CD4-positive, alpha-beta T cell treated with Interleukin-6 at 100 ng/mL for 8 hours (primary cell): ENCODE measurements at places on chromosomes 16 and 17.

DNA sequence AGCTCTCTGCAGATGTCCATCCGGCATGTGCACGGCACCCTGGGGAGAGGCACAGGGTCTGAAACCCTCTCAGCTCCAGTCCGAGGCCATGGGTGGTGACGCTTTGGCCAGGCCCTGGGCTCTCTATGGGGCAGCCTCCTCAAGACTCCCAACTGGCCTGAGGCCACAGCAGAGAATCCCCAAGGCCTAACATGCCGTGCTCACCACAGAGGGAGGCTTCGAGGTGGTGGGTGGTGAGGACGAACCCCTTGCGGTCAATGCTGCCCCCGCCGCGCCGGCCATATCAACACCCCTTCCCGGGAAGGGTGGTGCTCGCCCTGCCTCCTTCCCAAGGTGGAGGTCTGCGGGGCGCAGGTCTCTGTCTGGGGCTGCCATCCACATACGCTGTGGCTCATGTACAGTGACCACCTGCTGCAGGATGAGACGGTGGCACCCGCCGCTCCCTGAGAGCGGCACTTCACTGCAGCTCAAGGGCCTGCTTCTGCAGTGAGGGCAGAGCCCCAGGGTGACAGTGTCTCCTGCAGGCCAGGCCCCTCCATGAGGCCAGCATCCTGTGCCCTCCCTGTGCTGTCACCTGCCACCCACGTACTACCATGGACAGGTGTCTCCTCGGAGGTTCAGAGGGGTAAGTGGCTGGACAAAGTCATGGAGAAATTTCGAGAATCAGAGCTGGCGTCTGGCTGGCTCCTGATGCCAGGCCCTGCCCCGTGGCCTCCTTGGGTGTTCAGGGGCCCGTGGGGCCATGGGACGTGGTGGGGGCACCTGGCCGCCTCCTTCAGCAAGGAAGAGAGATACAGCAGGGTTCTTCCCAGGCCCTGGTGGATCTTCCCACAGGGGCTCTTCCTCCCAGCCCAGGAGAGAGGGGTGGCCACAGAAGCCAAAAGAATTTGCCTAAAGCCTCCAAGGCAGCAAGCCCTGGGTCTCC is 54.6 kb upstream of the ACSF3 start:
- DNase-seq = no peak

- no peak for DNase-seq
These were observed 3.9 kb downstream of the RAPGEFL1 start for GRCh38 chr17:40181205-40181604.

- no peak for DNase-seq
These were observed 7.4 kb upstream of the COX10 start for GRCh38 chr17:14061666-14062560.

DNA sequence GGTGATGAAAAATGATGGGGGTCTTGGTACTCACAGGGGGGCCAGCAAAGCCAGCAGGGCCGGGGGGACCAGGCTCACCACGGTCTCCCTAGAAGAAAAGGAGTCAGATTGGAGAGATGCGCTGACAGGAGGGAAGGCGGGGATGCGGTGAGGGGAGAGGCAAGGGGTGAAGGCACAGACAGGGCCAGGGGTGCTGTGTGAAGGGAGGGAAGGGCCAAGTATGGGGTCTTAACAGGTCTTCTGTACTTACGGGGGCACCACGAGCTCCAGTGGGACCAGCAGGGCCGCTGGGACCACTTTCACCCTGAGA is 11.2 kb downstream of the COL1A1 start:
- no peak for DNase-seq

- no peak for DNase-seq
These were observed 17.8 kb upstream of the MPHOSPH6 start for GRCh38 chr16:82187829-82188228.

GRCh38 chr17:59287891-59288290 is 43.6 kb upstream of the YPEL2 start:
- no peak for DNase-seq

GRCh38 chr17:4008441-4009185 is 44.4 kb upstream of the ATP2A3 start:
- no peak for DNase-seq

DNA sequence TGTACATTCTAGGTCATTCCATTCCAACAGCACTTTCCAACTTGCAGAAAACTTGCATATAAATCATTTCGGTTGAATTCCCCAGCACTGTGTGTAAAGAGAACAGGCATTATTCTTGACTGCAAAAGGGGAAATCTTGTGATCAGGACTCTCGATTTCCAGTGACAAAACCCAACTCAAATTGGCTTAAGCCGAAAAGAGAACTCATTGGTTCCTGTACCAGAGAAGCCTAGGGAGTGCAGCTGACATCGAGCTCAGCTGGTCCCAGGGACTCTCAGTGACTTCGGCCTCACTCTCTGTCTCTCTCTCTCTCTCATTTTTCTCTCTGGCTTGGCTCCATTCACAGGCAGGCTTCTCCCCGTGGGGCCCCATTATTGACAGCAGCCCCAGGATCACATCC is 30.7 kb downstream of the CD300LF start:
- no peak for DNase-seq

- peak; percentile 82 for DNase-seq
These were observed at the start of gene FBXO31 for GRCh38 chr16:87383505-87384161. TSS of gene FBXO31 (minus strand) at chr16:87383776. CDS start at chr16:87383744, 32 bp downstream.

DNA sequence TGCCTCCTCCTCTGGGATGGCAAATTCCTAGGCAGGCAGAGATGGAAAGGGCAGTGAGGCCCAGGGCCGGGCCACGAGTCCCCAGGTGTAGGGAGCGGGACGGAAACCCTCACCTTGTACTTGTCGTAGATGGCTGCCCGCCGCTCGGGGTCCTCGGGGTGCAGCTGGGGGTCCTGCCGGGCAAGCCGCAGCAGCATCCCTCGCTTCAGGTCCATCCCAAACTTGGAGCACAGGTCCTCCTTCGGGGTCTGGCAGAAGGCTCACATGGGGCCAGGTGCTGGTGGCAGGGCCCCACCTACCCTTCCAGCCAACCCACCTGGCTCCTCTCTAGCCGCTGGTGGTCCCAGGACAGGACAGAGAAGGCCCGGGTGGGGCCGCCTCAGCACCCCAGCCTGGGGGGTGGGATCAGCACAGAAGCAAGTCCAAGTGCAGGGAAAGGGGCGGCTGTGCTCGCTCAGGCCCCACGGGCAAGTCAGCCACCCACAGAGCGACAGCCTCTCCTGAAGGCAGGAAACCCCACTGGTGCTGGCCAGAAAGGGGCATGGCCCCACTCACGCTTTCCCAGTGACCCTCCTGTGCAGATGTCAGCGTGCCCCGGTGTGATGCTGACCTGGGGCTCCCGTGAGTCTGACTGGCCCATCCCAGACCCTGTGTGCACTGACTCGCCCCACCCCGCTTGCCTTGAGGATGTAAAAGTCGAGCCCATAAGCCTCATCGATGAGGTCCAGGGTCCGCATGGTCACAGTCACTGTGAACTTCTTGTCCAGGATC is 1.8 kb downstream of the MRPL28 start:
- DNase-seq = no peak

GRCh38 chr17:40417258-40417608 is 463 bp downstream of the TOP2A start:
- no peak for DNase-seq

- DNase-seq = no peak
These were observed 15.9 kb upstream of the TNS4 start for GRCh38 chr17:40517286-40517662.

- DNase-seq = no peak
These were observed 12.9 kb upstream of the TACO1 start for GRCh38 chr17:63587770-63588169.

- no peak for DNase-seq
These were observed 312.3 kb upstream of the KCNJ16 start for GRCh38 chr17:69762766-69763165.

- DNase-seq = no peak
These were observed 17.1 kb downstream of the USP36 start for GRCh38 chr17:78823282-78824046.

GRCh38 chr16:74607962-74608356 is 1.0 kb upstream of the GLG1 start:
- DNase-seq = no peak

GRCh38 chr16:19744670-19745069 is 26.6 kb downstream of the IQCK start:
- no peak for DNase-seq

DNA sequence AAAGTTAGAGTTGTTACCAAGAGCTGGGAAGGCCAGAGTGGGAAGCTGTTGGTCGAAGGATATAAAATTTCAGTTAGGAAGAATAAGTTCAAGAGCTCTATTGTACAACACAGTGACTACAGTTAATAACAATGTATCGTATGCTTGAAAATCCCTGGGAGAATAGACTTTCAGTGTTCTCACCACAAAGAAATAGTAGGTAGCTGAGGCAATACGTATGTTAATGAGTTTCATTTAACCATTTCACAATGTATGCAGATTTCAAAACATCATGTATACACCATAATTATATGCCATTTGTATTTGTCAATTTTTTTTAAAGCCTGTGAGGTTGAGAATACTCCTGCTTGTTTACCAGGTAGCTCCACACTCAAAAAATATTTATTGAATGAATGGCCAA is 41.5 kb upstream of the MYOCD start:
- no peak for DNase-seq

DNA sequence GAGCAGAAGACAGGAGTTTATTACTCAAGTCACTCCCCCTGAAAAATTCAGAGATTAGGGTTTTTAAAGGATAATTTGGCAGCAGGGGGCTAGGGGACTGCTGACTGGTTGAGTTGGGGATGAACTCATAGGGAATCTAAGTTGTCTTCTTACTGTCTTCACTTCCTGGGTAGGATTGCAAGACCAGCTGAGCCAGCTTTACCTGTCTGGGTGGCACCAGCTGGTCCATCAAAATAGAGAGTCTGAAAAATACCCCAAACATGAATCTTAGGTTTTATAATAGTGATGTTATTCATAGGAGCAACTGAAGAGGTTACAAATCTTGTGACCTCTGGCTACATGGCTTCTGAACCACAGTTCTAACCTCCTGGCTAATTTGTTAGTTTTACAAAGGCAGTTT is 157.9 kb downstream of the PPM1E start:
- DNase-seq = no peak

GRCh38 chr16:76650582-76650981 is 373.4 kb downstream of the CNTNAP4 start:
- no peak for DNase-seq

DNA sequence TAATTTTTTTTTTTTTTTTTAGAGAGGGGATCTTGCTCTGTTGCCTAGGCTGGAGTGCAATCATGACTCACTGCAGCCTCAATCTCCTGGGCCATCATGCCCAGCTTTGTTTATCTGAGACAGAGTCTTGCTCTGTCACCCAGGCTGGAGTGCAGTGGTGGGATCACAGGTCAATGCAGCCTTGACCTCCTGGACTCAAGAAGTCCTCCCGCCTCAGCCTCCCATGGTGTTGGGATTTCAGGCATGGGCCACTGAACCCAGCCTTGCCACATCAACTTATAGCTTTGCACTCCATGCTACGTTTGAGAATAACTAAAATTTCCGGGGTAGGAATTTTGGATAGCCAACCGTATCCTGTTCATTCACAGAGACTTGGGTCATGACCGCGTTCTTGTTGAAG is 30.6 kb downstream of the RNF213 start:
- no peak for DNase-seq

- DNase-seq = no peak
These were observed 7.6 kb upstream of the PPP1R1B start for GRCh38 chr17:39618956-39619785.

DNA sequence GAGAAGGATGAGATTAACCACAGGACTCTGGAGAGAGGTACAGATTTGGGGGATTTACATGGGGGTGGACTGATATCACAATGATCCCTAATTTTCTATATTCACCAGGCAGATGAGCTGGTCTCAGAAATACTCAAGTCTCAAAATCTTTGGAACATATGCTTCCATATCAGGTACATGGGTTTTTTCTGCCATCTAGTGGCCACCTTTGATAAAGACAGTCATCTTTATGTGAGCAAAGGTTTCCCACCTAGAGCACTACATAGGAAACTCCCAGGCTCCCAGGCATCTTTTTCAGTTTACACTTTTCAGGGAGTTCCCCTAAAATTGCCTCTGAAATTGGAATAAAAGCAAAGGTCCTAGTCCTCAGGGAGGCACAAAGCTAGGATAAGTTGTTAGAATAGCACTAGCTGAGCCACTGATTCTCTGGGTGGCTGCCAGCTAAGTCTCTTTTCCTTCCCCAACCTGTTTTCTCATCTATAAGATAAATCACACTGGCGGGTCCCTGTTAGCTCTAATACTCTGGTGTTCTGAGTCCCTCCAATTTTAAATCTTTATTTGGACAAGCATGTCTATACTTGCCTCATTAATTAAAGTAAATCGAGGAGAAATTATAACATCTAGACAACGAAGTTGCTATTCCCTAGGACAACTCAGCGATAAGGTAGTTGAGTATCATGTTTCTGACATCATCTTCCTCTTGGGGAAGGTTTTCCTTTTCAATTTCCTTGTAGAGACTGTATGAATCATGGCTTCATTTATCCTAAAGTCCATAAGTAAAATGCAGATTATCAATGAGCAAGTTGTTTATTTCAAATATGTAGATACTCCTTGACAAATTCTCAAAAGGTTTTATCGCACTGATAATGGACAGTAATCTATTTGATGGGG is 19.0 kb upstream of the MON1B start:
- peak; percentile 38 for DNase-seq

GRCh38 chr16:85127379-85127723 is 15.1 kb upstream of the CIBAR2 start:
- no peak for DNase-seq

- no peak for DNase-seq
These were observed 159.1 kb downstream of the UTP18 start for GRCh38 chr17:51419476-51419875.

GRCh38 chr17:69856946-69857345 is 218.1 kb upstream of the KCNJ16 start:
- no peak for DNase-seq

- no peak for DNase-seq
These were observed 601 bp downstream of the PHKB start for GRCh38 chr16:47461598-47462266.

- DNase-seq = no peak
These were observed 225.2 kb downstream of the GRIN2A start for GRCh38 chr16:9957002-9957401.

- DNase-seq = no peak
These were observed 28.2 kb downstream of the B9D1 start for GRCh38 chr17:19334331-19334730.

- DNase-seq = no peak
These were observed 32.3 kb upstream of the DYNLL2 start for GRCh38 chr17:58050966-58051365.

DNA sequence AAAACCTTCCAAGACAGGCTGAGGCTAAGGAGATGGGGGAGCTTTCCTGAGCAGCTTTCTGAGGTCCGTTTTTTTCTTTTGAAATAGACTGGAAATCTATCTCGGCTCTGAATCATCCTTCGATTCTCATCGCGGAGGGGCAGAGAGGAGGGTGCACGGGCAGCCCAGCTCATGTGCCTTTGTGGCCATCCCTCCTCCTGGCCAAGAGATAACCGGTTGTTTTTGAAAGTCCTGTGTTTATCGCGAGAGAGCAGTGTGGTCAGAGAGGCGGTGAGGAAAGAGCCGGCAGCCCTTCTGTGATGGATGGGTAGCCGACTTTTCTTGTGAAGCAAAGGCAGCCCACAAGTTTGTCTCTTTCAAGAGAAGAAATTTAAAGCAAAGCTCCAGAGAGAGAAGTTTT is 191.6 kb downstream of the CCDC182 start:
- DNase-seq = no peak
